ENCODE measurements at places on chromosomes 2 and 18.

DNA sequence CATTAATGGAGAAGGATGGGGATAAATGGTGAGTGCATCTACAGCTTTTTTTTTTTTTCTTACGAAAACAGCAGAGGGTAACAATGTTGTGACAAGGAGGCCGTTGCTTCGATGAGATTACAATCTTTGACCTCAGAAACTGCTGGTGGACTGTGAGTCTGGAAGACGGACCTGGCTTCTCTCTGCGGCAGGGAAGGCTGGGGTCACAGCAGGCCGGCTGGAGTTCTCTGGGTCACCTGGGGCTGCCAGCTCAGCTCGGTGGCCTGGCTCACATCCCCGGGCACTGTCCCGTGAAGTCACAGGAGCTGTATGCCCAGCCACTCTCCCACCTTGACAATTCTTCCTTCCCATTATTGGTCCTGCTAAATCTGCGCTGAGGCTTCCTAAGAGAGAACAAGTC lies 160.8 kb downstream of the ACKR3 start:
- no peak for DNase-seq

GRCh38 chr18:26425148-26425531 lies 123.2 kb downstream of the KCTD1 start:
- no peak for DNase-seq

- DNase-seq: peak; percentile 74
Observed at GRCh38 chr18:34322365-34323289, 97.9 kb upstream of the NOL4 start.

- peak; percentile 13 for DNase-seq
Observed at GRCh38 chr2:118387509-118387908, 299.2 kb downstream of the INSIG2 start.

DNA sequence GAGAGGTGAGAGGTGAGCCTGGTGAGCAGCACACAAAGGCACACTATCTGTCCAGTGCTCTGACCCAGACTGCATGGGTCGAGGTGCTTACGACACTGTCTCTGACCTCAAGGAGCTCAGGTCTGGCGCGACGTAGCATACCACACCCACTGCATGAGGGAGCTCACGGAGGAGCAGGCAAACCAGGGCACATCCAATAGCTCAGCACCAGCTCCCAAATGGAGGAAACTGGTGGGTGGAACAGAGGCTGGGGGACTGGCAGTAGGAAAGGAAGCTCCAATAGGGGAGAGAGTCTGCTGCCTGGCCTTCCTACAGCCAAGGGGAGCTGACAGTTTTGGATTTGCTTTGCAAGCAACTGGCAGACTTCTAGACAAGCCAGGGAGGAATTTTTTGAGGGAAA lies 36.3 kb downstream of the CELF4 start:
- DNase-seq: peak; percentile 2

DNA sequence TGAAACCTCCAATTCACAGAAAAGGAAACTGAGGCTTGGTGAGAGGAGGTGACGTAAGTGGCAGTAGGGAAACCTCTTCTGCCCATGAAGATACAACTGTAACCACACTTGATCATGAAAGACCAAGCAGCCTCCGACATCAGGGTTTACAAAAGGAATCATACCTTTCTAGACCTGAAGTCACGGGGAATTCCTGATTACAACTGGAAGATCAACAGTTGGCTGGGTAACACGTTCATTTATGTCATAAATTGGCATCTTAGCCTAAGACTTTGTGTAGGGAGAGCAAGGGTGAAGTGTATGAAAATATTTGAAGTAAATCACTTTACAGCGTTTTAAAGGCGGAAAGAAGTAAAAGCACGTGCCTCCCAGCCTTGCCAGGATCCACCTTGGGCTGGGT lies 922 bp downstream of the HS1BP3 start:
- DNase-seq: no peak

GRCh38 chr2:27072920-27073319 lies 1.5 kb upstream of the OST4 start:
- peak; percentile 60 for DNase-seq

GRCh38 chr2:131063501-131064283 lies 29.6 kb downstream of the FAM168B start:
- DNase-seq: no peak

DNA sequence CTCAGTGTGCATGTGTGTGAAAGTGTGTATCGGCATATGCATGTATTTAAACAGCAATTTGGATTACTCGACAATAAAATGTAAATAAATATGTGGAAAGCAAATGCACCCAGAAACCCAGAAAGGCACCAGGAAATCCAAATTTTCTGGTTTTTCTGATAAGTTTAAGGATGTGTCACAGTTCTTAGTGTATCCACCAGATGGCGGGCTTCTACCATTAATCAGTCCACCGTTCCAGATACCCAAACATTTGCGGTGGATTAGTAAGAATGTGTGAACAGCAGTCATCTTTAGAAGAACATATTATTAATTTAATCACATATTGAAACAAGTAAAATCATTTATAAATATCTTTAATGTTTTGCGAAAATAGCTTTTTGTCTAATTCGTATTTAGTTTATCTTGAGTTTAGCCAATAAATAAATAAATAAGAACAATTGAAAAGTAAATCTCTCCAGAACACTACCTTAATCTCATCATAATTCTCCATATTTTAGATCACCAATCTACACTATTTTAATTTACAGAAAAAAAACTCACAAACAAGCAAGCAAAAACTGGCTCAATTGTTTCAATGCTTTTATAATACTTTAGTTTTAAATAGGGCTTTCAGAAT lies 298.9 kb downstream of the DSEL start:
- peak; percentile 87 for DNase-seq

- no peak for DNase-seq
Observed at GRCh38 chr2:128437204-128437565, 118.5 kb upstream of the HS6ST1 start.

DNA sequence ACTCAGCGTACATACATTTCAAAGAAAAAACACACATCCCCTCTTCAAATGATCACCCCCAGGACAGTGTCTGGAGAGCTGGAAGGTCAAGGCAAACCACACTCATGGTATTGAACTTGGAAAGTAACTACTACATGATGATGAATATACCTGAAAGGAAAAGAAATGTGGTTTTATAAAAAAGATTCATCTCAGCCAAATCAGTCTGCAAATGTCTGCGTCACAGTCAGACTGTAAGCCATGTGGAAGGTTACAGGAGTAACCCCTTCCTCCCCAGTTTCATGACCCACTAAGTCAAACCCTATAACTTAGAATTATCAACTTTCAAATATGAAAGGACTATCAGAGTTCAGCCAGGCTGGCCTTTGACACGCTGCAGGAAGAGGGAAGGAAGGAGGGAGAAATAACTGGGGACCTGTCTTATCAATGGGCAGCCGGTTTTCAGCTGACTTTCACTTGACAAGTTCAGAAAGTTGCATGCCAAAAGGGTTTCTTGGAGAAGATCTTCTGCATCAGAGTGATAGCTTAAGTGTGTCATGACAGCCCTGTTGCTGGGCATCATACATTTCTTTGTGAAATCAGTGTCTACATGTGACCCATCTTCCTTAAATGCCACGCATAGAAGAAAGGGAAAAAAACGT lies 7.0 kb upstream of the BMP10 start:
- peak; percentile 23 for DNase-seq

DNA sequence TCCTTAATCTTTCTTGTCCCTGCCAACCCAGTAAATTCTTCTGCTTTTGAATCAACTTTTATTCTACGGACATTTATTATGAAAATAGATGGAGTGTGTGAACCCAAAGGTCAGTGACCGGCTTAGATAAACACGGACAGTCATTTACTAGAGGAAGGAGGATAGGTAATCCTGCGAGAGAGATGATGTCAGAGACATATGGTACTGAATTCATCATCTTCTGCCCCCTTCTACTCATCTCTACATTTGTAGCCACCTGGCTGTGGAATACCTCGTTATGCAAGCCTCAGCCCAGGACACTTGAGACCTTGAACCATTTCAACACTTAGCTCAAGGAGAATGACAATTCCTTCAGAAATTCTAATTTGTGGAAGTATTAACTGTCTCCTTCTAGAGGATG lies 443.6 kb downstream of the TDRD15 start:
- no peak for DNase-seq

- no peak for DNase-seq
Observed at GRCh38 chr2:17709897-17710296, 43.7 kb downstream of the SMC6 start.

Measured in fibroblast of pulmonary artery (primary cell).